ENCODE measurements at places on chromosomes 3 and 15. TPM values are rescaled to one million over a fixed set of nuclear protein-coding genes. Genes with fewer than 3 reads are reported as not detected.

Gene IMPG2
- total RNA-seq: not detected

Gene TMPRSS7
- total RNA-seq: not detected

DNA sequence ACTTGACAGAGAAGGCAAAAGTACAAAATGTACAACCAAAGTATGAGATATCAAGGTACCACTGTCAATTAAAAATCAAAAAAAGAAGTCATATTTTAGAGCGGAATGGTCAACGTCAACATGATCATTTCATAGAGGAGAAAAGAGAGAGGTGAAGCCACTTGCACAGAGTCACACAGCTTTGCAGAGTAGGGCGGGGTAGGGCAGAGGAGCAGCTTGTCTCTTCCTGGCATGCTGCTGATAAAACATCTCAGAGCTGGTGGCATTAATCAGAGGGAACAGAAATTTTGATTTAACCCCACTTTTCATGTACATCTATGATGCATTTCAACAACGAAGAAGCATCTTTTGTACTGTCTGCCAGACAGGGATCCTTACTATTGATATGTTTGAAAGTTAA is 5.2 kb upstream of the IGF1R start:
- DNase-seq: no peak

GRCh38 chr15:95284492-95284891 is 1046.0 kb upstream of the NR2F2 start:
- DNase-seq: no peak

DNA sequence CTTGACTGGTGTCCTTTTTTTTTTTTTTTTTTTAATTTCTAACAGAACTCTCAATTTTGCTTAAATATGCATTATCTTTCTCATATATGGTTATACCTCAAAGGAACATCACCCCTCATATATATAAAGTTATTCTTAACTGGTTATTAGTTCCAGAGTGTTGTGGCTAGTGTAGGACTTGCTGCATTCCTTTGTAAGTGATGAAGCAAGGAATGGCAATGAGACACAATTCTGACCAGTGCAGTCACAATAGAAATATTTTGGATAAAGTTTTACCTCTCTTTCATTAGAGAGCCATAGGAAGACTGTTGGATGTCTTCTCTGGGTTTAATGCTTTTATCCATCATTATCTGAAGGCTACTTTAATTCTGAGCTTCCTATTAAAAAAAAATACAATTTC is 75.5 kb upstream of the CBLB start:
- DNase-seq: no peak

DNA sequence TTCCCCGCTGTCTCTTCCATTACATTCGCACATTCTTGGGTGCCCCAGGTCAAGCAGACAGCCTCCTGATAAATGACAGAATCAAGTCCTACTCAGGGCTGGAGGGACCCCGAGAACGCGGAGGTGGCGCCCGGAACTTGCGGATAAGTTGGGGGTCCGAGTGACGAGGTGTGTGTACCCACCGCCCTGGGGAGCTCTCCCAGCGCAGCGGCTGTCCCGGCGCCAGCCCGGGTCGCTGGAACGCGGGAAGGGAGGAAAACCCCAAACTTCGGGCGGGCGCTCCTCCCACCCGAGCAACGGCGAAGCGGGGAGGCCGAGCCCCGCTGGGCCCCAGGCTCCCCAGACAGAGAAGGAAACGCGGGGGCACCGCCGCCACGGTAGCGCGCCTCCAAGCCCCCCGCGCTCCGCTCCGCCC is 550 bp downstream of the CLN6 start:
- peak; percentile 60 for DNase-seq

GRCh38 chr15:61011576-61012336 is 217.3 kb downstream of the RORA start:
- DNase-seq: peak; percentile 82

DNA sequence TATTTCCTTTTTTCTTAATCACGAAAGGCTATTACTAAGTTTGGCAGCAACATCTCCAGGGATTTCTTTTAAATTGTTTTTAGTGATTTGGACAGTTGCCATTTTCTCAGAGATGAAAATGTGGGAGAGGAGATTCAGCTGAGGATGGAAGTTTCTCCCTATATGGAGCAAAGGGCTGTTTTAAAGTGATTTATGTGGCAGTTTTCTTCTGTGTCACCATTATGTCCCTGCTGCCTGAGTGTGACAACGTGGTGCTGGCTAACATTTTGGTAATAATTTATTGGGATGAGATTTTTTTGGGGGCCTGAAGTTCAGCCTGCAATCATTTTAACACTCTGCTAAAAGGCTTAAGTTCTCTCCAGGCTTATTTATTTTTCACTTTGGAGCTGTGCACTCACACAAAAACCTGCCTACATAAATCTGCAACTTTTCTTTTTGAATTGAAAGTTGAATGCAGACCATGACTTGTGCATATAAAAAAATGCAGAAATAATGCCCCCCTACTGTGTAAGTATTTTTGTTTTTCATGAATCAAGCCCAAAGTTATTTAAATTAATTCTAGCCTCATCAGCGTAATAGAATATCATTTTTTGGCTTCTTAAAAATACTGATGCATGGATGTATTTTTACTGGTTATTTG is 210.9 kb downstream of the ZIC1 start:
- no peak for DNase-seq
